Osteocyte (in vitro differentiated cells): ENCODE measurements at places on chromosomes 1 and 21.

DNA sequence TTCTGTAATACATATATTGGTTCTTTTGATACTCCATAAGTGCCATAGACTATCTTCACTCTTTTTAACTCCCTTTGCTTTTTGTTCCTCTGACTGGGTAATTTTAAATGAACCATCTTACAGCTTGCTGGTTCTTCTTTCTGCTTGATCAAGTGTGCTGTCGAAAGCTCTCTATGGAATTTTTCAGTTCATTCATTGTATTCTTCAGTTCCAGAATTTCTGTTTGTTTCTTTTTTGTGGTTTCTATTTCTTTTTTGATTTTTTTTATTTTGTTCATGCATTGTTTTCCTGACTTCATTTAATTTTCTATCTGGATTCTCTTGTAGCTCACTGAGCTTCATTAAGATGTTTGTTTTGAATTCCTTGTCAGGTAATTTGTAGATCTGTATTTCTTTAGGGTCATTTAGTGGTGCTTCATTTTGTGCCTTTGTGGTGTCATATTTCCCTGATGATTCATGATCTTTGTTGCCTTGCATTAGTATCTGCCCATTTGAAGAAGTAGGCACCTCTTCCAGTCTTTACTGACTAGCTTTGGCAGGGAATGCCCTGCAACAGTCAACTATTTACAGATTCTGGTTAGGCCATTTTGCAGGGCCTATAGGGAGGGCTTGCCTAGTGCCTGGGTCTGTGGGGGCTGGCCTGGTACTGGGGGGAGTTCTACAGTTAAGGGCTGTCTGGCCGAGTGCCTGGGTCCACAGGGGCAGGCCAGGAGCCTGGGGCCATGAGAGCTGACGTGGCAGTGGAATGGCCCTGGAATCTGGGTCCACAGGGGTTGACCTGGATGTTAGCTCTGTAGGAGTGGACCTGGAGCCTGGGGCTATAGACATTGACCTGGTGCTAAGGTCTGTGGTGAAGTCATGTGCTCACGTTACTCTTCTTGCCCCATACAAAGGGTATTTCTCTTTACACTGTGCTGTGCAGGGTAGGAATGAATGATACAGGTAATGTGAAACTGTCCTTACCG is 89.7 kb downstream of the MAGI3 start:
- no peak overlapping the region for H3K27ac ChIP-seq
- DNase-seq = no peak
- no peak overlapping the region for H3K4me3 ChIP-seq
- no peaks in the 10 kb centered on the region for H3K27me3 ChIP-seq

DNA sequence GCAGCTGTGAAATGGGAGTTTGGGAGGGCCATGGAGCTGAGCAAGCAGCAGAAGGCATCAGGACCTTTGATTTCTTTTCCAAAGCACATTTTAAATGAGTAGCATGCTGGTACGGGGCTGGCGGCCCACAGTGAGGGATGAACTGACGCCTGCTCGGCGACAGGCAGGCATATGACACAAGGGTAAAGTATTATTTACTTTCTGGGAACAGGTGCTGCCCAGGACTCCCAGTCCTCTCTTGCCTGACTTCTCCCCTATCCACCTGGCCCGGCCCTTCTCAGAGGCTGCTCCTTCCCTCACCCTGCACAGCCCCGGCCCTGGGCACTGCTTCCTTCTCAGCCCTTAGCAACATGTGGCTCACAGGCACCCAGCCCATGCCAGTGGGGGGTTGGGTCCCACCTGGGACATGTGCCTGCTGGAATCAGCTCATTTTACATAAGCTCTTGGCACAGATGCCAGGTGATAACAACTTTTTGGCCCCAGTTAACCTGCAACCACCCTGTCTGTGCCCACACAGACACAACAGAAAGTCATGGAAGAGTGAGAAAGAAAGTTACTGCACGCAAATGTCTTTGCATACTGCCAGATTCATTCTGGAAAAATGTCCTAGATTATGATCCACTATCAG is 112.3 kb upstream of the GADD45A start:
- no peak overlapping the region for H3K4me3 ChIP-seq
- H3K36me3 ChIP-seq = no peaks in the 10 kb centered on the region
- H3K27me3 ChIP-seq = no peaks in the 10 kb centered on the region
- peaks cover 17% of the 10 kb centered on the region for H3K4me1 ChIP-seq

DNA sequence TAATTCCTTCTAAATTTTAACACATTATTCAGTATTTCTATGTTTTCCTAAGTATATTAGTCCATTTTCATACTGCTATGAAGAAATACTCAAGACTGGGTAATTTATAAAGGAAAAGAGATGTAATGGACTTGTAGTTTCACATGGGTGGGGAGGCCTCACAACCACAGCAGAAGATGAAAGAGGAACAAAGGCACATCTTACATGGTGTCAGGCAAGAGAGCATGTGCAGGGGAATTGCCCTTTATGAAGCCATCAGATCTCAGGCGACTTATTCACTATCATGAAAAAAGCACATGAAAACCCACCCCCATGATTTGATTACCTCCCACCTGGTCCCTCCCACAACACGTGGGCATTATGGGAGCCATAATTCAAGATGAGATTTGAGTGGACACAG is 15.6 kb downstream of the GBP5 start:
- DNase-seq = no peak
- H3K27me3 ChIP-seq = peaks cover 3% of the 10 kb centered on the region
- H3K4me1 ChIP-seq = no peaks in the 10 kb centered on the region
- no peaks in the 10 kb centered on the region for H3K36me3 ChIP-seq
- no peak overlapping the region for H3K4me3 ChIP-seq
- H3K27ac ChIP-seq = no peak overlapping the region

GRCh38 chr1:77539519-77540142 is 142.8 kb downstream of the ZZZ3 start:
- no peaks in the 10 kb centered on the region for H3K27me3 ChIP-seq
- H3K36me3 ChIP-seq = peaks cover 3% of the 10 kb centered on the region
- DNase-seq = no peak
